ENCODE measurements at places on chromosomes 1 and 21.

GRCh38 chr1:94709891-94710581 lies 110.1 kb upstream of the SLC44A3 start:
- DNase-seq = peak; percentile 83

- DNase-seq = no peak
These were observed 655 bp downstream of the COL6A1 start for GRCh38 chr21:45982092-45982757.

GRCh38 chr1:161304927-161305866 lies 4.6 kb downstream of the MPZ start:
- DNase-seq = no peak

GRCh38 chr1:163535807-163536206 lies 214.1 kb downstream of the NUF2 start:
- DNase-seq = peak; percentile 53

GRCh38 chr1:17274186-17275170 lies 25.6 kb downstream of the PADI3 start:
- peak; percentile 51 for DNase-seq

- DNase-seq = no peak
These were observed 144.0 kb upstream of the ADGRL4 start for GRCh38 chr1:79150576-79150975.

GRCh38 chr1:113616156-113616555 lies 143.1 kb downstream of the PHTF1 start:
- DNase-seq = no peak

- no peak for DNase-seq
These were observed 792 bp downstream of the GOLPH3L start for GRCh38 chr1:150696162-150696561.

GRCh38 chr21:46210378-46211136 lies 18.0 kb downstream of the LSS start:
- DNase-seq = no peak

- no peak for DNase-seq
These were observed 3.6 kb upstream of the TMEM54 start for GRCh38 chr1:32904797-32905196.

DNA sequence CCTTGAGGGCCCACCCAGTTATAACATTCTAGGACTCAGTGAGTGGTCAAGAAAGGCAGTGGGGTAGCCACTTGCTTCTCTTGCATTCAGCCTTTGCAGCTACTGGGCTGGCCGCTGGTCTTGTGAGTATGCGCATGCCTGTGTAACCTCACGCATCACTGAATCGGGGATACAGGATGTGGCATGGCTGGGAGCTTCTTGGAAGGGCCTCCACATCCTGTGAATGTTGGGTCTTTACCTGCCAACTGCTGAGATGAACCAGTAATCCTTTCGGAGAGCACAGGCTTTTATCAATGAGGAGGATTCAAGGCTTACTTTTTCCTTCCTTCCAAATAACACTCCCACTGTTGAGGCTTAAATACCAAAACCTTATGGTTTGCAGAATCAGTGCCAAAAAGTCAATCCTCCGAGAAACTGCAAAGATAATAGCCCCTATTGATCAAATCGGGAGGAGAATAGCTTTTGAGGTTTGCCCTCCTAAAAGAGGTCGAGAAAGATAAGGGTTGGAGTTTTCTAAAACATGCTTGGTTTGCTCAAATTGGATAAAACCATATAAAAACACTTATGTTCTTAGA lies 198.9 kb upstream of the UBE2U start:
- DNase-seq = peak; percentile 27

DNA sequence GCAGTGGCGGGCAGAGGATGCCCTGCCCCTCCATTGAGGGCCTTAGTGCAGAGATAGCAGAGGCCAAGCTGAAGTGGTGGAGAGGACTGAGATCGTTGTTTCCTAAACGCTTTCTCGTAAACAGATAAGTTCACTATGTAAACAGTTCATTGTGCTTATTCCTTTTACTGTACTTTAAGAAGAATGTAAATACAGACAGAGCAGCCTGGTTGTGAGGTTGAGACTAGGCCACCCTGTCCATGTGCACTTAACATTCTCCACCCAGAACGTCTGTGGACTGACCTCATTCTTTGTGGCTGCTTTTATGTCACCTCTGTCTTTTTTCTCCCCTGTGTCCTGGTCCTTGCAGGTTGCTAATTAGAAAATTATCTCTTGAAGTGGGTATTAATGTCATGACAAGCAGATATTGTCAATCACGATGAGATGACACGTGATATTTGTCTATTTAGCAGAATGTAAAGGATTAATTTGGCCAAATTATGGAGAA lies 8.5 kb downstream of the CENPS start:
- no peak for DNase-seq

GRCh38 chr21:38984568-38984967 lies 178.8 kb downstream of the ETS2 start:
- no peak for DNase-seq

- peak; percentile 18 for DNase-seq
These were observed 128.0 kb downstream of the ADAMTS1 start for GRCh38 chr21:26717146-26717739.

- DNase-seq = no peak
These were observed 35.4 kb upstream of the HEATR1 start for GRCh38 chr1:236639686-236640085.

- DNase-seq = peak; percentile 61
These were observed 23.1 kb upstream of the MYSM1 start for GRCh38 chr1:58722967-58723366.

- DNase-seq = no peak
These were observed 68.3 kb upstream of the GJB5 start for GRCh38 chr1:34686531-34686930.

- peak; percentile 12 for DNase-seq
These were observed 97.8 kb upstream of the C8B start for GRCh38 chr1:57063406-57064125.

DNA sequence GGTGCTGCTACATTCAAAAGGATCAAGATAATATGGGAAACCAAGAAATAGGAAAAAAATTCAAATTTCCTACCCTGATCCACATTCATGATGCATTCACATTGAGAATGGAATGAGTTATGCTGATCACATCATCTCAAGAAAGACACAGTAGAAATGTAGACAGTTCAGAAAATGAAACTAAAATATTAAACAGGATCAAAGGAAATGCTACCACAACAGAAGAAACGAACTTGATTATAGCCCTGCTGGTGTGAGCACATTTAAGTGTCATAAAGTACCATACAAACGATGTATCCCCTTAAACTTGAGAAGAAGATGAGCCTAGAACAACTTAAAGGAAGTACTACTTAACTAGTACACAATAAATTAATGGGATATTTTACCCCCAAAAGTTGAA lies 21.3 kb downstream of the SYDE2 start:
- DNase-seq = no peak

DNA sequence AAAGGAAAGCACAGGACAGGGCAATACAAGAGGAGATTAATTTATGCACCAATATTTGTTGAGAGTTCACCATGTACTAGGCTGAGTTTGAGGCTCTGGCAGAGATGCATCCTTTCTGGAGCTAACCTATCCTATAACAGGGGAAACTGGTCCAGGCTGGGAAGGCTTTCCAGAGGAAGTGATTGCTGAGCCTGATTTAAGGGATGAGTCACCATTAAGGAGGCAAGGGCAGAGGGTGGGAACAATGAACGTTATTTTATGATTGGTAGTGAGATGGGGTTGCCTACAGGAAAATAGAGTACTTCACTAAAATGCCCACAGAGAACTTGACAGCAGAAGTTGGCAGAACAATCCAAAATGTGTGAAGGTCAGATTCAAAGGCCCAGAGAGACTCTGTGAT lies 141.4 kb downstream of the PLPP3 start:
- DNase-seq = peak; percentile 41

Measured in fibroblast of skin of back (primary cell).